Bone marrow (tissue), 2 donors: ENCODE measurements at places on chromosomes 3 and 15.

- no peak for DNase-seq
Observed at GRCh38 chr15:74511583-74511982, 29.4 kb upstream of the ARID3B start.

- DNase-seq = no peak
Observed at GRCh38 chr3:9553021-9553947, at the start of gene LHFPL4. Gene LHFPL4, minus strand, starts transcription at chr3:9553822. Its CDS starts 1,143 bp downstream, at chr3:9552679.

DNA sequence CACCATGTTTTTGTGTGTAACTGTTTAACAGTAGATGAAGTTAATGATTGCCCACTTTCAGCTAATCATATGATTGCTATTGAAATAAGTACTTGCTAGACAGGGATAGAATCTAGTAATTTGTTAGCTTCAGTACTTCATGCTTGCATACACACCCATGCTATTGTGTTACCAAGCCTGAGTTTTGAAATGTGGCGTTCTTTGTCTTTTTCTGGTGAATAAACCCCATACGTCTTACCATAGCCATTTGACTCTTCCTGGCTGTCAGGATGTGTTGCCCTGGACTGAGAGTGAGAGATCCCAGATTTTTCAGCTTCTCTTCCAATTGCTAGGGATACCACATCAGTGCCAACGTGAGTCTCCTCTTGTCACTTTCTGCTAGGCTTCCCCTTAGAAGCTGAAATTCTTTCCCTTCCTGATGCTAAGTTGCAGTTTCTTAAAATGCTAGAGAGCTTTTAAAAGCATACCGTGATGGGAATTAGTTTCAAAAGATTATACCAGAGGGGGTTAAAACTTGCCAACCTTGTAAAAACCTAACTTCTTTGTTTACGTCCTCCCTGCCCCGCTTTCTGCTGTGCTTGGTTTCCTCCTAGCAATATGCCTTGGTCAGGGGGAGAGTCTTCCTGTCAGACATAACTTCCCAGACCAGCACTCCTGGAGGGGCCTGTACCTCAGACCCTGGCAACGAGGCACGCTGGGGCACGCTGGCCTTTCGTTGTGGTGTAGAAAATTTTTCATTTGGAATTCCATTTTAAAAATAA is 62.9 kb upstream of the ULK4 start:
- no peak for DNase-seq

- DNase-seq = peak; percentile 51
Observed at GRCh38 chr3:39180546-39181346, 11.6 kb downstream of the XIRP1 start.

- DNase-seq = peak; percentile 21
Observed at GRCh38 chr15:43872416-43873020, 45.7 kb downstream of the WDR76 start.

DNA sequence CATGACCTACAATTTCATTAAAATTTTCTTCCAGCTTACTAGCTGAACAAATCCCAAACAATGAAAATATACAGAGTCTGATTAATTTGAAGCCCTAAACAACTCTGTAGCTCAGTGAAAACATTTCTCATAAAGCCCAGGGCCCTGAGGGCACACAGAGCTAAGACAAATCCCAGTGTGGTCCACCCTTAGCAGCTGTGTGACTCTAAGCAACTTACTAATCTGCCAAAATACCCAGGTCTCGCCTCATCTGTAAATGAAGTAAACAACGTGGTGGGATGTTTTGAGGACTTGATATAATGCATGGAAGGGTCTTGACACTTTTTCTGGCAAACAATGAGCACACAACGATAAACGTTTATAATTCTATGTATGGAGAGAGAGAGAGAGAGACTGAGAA is 158.4 kb downstream of the FHIT start:
- no peak for DNase-seq

- DNase-seq = no peak
Observed at GRCh38 chr15:82900511-82901060, 51.9 kb downstream of the HOMER2 start.

DNA sequence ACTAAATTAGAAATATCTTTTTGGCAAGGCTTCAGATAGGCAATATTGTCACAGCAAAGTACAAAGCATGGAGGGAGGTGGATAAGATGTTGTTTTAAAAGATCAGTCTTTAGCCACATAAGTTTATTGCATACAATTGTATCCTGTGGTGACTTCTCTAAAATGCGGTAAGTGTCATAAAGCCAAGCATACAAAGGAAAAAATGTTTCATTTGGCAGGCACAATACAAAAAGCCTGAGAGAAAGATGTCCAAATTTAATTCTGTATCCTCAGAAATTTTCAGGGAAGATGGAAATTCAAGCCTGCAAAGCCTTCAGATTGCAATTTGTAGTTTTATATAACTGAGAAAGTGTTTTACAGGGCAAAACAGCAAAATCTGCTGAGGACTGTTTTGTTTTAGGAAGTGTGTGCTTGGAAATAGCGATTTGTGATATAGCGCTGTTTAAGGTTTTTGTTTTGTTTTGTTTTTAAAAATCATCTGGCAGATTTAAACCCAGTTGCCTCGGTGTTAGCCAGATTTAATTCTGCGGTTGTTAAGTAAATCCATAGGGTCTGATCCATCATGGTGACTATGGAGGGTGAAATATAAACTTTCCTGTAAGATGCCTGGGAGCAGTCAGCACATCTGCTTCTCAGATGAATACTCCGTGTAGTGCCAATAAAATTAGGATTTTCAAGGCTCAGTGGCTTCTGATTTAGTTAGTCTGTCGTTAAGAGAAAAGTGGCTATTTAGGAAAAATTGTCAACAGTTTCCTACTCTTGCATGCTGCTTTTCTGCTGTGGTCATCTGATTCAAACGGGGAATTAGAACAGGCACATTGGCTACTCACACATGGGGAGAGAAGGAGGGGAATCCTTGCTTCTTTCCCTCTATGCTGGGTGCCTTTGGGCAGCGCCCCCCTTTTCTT is 8.0 kb downstream of the KAT2B start:
- no peak for DNase-seq

GRCh38 chr15:62618846-62619504 is 423.6 kb upstream of the TPM1 start:
- DNase-seq = no peak
